CD4-positive, alpha-beta T cell (primary cell): ENCODE measurements at places on chromosomes 4 and X.
A peak's percentile ranks its signal among the peaks of the same experiment; 100 is the strongest.

- DNase-seq: no peak
Observed at GRCh38 chr4:17544205-17544604, 29.2 kb downstream of the CLRN2 start.

DNA sequence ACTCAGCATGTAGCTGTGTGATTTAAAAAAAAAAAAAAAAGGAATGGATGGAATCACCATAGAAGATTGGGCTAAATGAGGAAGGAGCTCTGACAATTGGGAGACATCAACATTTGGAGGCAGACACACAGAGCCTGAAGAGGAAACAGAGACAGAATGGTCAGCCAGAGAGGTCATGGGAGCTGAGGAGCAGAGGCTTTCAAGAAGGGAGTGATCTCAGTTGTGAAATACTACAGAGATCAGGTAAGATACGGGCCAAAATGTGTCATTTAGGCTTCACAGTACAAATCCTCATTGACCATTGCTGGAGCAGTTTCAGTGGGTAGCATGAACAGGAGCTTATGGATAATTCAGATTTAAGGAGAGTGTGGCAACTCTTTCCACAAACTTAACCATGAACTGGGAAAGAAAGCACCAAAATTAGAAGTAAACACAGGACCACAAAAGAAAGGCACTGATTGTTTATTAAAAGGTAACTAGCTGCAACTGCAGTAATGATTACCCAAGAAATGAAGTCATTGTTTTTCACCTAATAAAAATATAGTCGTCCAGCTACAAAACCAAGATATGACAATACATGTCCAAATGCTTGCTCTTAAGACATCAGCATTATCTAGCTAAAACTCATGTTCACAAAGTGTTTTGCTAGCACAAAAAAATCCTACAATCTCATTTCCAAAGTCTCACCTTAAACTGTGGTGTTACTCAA, 203.2 kb downstream of the DHX15 start:
- DNase-seq: no peak

DNA sequence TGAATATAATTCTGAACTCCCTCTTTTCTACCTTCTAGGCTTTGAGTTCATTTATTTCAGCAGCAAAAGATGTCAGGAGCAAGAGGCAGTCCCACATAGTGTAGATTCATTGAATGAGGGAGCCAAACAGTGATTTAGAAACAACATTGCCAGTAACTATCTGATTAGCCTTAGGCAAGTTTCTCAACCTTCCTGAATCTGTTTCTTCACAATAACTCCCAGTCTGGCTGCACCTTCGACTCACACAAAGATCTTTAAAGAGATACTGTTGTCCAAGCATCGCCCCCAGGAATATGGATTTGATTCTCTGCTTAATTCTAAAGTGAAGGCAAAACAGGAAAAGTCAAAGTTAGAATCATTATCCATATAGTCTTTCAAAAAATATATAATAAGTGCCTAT, 1026.2 kb downstream of the DMD start:
- DNase-seq: no peak

DNA sequence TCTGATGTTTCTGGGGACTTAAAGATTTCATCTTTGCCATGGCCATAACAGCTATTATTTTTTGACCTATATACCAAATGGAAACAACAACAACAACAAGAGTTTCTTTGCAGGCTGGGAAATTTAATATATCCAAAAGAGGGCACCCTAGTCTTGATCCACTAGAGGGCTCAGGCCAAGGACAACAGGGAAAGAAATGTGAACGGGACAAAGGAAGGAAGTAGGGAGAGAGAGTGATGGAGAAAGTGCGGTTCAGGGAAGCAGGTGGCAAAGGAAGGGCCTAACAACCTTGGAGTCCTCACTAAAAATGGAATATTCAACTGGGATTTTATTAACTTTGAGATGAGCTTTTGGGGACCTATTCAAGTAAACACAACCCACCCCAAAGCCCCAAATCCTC, 67.8 kb upstream of the SCML1 start:
- DNase-seq: no peak

DNA sequence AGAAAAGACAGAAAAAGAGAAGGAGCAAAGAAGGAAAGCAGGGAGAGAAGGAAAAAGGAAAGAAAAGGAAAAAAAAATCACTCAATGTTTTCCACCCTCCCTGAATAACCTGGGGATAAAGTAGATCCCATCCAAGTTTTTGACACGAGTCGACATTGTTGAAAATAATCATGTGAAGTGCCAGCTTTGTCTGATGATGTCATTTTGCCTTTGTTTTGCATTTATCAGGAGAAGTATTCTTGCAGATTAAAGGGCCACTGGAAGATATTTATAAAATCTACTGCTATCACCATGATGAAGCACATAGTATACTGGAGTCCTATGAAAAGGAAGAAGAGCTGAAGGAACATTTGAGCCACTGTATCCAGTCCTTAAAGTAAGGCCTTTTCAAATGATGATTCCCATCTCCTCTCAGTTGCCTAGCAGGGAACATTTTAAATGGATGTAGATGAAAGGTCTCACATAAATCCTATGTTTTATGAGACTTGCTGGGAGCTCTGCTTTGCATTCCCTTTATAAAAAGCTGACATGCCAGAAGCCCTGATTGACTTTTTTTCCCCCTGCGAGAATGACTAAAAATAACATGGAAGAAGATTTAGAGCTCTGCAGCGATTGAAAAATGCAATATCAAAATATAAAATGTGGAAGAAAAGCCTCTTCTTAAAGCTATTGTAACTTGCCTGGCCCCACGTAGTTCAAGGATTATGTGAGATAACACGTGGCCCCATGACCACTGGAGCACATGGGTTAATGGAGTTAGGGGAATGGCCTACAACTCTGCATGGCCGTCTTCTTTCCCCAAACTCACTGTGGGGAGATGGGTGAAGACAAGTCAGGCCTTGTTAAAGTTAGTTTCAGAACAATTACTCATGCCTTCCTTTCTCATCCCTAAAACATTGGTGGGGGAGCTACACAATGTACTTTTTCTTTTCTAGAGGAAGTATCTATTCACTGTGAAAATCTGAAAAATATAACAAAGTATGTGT, 77.5 kb downstream of the INTS12 start:
- no peak for DNase-seq

DNA sequence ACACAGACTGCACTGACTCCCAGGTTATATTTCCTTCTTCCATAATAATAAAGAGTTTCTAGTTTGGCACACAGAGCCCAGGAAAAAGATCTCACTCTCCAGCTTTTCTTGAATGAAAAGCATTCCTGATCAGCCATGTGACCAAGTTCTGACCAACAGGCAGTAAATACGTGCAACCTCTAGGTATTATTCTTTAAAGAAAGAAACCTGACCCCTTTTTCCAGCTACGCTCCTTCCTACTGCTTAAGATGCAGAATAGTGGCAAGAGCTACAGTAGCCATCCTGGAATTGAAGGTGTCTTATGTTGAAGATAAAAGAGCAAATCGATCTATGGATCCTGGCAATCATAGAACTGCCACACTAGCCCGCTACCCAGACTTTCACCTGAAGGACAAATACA, 76.7 kb downstream of the LRBA start:
- DNase-seq: no peak

GRCh38 chrX:47611489-47611888, 8.2 kb downstream of the SYN1 start:
- DNase-seq: no peak

GRCh38 chr4:176778491-176778890, 14.2 kb downstream of the VEGFC start:
- no peak for DNase-seq

GRCh38 chrX:66020631-66021334, 19.1 kb downstream of the VSIG4 start:
- DNase-seq: no peak

- no peak for DNase-seq
Observed at GRCh38 chrX:95056901-95057300, 1382.9 kb downstream of the FAM133A start.

- no peak for DNase-seq
Observed at GRCh38 chr4:17816142-17816541, 5.4 kb downstream of the NCAPG start.

- no peak for DNase-seq
Observed at GRCh38 chr4:8439914-8440491, 520 bp downstream of the ACOX3 start.

- DNase-seq: no peak
Observed at GRCh38 chr4:183988874-183989273, 83.8 kb downstream of the STOX2 start.

GRCh38 chrX:7515681-7516413, 327.1 kb upstream of the VCX start:
- no peak for DNase-seq

- DNase-seq: no peak
Observed at GRCh38 chr4:105966051-105966450, 70.8 kb downstream of the NPNT start.

GRCh38 chrX:106959901-106960300, 39.7 kb downstream of the CLDN2 start:
- DNase-seq: no peak

GRCh38 chr4:3775005-3775404, 8.8 kb downstream of the ADRA2C start:
- no peak for DNase-seq

DNA sequence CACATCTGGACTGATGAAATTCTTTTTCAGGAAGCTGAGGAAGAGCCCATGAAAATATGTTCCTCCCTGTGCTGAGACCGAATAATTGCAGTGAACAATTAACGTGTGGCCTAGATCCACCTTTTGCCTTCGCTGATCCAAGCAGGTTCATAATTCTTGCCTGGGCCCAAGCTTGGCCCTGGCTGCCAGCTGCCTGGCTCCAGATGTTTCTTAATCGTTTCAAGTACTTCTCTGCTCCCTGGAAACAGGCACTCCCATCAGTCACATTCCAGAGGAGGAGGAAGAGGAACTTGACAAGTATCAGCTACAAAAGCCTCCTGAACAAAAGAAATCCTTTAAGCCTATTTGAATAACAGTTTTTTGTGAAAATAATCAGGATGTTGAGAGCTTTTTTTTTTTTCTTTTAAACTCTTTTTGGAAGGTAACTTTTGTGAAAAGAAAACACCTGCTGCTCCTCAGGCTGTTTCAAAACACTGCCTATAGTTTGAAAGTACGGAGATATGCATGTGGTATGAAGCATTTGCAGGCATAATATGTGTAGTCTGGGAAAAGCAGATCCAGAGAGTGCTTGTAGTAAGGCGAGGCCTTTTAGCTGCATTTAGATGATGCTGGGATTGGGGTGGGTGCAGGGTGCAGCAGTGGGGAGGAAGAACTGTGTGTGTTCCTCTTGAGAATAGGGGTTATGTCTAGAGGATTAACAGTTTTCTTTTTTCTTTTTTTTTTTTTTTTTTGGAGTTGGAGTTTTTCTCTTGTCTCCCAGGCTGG, 154.4 kb downstream of the PTTG2 start:
- no peak for DNase-seq

DNA sequence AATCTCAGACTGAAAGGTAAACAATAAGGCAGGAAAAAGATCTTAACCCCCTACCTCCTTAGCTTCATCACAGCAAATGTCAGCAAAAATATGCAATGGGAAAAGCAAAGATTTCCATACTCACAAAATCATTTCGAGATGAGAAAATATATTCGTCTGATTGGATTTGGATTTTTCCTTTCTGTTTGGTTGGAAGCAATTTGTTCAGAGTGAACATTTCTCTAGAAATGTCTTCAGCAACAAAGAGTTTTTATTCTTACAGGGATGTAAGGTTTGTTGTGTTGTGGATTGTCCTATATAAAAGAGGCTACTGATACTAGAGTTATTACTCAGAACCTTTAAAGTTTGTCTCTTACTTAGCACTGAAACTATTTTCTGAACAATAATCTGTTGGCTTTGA, 23.8 kb downstream of the GRIA2 start:
- no peak for DNase-seq

GRCh38 chrX:7889135-7889534, 38.1 kb downstream of the PNPLA4 start:
- peak; percentile 11 for DNase-seq

GRCh38 chr4:2789793-2790582, 2.9 kb upstream of the SH3BP2 start:
- DNase-seq: no peak

DNA sequence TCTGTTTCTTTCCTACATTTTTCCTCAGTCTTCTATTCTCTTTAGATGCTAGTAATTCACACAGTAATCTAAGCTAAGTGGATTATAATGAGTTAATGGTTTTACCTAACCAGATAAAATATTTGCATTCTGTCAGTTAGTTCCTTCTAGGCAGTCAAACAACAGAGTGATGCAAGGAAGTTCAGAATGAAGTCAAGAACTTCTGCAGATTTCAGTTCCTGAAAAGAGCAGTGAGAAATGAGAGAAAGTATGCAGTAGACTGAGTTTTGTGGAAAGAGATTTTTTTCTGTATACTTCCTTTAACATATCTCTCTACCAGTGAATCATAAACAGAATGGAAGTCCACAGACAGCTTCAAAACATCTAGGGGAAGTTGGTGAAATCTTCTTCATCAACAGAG, 774.0 kb upstream of the POU3F4 start:
- no peak for DNase-seq

DNA sequence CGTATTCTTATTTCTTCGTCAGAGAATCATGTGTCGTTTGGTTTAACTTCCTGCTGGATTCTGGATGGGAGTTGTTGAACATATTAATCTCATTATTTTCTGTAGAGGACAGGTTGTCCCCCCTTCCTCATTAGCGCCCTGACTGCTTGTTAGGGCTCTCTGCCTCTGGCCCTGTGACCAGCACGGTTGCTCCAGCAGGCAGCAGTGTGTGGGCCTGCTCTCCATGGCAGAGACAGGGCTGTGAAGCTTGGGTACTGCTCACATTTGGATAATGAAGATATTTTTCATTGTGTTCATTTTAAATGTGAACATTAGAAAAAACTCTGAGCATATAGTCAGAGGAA, 102.7 kb downstream of the KLHL8 start:
- DNase-seq: no peak

DNA sequence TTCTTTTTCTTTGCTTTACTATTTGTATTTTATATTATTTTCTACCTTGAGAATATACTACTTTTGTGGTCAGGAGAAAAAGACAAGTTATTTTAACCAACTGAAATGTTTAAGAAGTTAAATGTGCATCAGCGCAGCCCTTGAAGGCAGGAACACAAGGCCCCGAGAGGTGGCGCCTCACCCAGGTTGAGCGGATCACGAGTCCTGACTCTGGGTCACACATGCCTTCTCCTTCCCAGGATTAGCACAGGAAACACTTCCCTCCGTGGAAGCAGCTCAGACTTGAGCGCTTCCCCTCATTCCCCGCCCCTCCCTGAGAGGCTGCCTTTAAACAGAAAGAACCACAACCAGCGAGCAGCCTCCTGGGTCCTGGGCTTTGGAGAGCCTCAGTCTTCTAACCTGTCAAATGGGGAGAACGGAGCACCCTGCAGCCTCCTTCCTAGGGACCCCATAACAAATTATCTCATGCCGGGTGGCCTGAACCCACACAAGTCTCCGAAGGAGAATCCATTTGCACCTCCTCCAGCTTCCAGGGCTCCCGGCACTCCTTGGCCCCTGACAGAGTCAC, 217.6 kb downstream of the AFAP1 start:
- no peak for DNase-seq

GRCh38 chr4:106809076-106809475, 227.0 kb downstream of the DKK2 start:
- no peak for DNase-seq

- DNase-seq: peak; percentile 54
Observed at GRCh38 chr4:140071806-140072205, 82.2 kb downstream of the MAML3 start.
